ENCODE measurements at places on chromosomes 1 and 21. TPM values are rescaled to one million over a fixed set of nuclear protein-coding genes. Genes with fewer than 3 reads are reported as not detected.

The RIPPLY3 gene
- total RNA-seq = not detected

The C1QA gene
- not detected for total RNA-seq

The SLAMF1 gene
- total RNA-seq = 39.8 TPM

The MAP3K21 gene
- 1.6 TPM for total RNA-seq

The SMIM1 gene
- total RNA-seq = 1.8 TPM

The TIE1 gene
- 0.14 TPM for total RNA-seq

The KANK4 gene
- not detected for total RNA-seq

All from activated naive CD8-positive, alpha-beta T cell treated with anti-CD3 and anti-CD28 coated beads for 36 hours (primary cell).